ENCODE measurements at places on chromosomes 4 and X.

- DNase-seq, result no peak
Measured at GRCh38 chr4:29558789-29559188, 1161.4 kb upstream of the PCDH7 start.

GRCh38 chr4:103118166-103118565, 18.5 kb upstream of the BDH2 start:
- DNase-seq, result no peak

- DNase-seq, result no peak
Measured at GRCh38 chrX:153488231-153488914, 6.4 kb upstream of the BGN start.

GRCh38 chr4:186886759-186887158, 163.1 kb upstream of the FAT1 start:
- no peak for DNase-seq

DNA sequence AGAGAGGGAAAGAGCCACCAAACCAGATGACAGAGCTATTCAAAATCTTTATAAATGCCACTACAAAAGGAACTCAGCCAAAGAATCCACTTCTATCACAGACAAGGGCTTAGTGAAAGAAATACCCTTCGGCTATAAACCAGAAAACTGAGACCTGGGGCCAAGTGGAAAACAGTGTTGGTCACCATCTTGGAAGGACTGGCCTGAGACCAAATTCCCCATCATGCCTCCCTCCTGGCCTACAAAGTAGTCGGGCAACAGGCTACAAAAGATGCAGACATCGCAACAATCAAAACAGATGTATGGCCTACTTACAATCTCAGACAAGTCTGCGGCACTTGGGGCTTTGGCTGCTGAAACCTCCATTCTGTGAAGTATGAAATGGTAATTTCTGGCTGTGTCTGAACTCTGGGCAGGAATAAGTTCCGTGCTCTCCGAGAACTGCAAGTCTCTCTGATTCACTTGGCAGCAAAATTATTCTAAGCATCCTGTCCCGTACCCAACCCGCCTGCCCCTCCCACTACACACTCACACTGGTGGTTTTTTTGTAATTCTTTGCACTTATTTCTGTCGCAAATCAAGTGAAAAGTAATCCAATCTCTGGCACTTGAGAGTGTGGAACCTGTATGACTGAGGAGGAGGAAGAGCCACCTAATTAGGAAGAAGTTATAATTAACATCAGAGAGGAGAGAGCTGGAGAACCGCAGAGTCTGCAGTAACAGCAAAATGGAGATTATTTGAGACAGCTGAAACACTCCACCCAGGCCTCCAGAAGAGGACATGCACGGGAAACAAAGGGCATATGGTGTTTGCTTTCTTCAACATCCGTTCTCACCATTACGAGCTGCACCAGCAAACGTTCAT, 87.8 kb downstream of the SH3KBP1 start:
- no peak for DNase-seq

DNA sequence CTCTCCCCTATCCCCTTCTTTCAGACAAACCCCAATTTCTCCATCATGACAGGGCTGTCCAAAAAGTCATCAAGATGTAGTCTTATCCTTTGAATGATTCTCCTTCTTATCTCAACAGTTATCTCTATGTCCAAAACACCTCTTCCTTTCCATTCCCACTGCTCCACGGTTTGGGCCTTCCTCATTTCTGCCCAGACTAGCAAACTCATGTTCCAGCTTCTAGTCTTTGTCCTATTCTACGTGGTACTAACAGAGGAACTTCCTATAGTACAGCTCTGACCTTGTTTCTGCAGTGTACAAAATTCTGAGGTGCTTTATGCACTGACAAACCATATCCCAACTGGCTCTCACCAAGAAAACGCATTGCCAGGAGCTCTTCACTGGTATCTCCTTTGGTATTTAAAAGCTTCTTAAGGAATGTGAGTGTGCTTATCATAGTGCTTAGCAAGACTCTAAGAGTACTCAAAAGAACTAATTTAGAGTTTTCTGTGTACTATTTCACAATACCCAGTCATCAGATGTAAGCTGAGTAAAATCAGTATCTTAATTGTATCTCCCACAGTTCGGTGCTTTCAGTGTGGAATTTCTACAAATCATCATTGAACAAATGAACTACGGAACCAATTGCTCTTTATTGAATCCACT, 65.5 kb downstream of the MAML3 start:
- DNase-seq, result no peak

DNA sequence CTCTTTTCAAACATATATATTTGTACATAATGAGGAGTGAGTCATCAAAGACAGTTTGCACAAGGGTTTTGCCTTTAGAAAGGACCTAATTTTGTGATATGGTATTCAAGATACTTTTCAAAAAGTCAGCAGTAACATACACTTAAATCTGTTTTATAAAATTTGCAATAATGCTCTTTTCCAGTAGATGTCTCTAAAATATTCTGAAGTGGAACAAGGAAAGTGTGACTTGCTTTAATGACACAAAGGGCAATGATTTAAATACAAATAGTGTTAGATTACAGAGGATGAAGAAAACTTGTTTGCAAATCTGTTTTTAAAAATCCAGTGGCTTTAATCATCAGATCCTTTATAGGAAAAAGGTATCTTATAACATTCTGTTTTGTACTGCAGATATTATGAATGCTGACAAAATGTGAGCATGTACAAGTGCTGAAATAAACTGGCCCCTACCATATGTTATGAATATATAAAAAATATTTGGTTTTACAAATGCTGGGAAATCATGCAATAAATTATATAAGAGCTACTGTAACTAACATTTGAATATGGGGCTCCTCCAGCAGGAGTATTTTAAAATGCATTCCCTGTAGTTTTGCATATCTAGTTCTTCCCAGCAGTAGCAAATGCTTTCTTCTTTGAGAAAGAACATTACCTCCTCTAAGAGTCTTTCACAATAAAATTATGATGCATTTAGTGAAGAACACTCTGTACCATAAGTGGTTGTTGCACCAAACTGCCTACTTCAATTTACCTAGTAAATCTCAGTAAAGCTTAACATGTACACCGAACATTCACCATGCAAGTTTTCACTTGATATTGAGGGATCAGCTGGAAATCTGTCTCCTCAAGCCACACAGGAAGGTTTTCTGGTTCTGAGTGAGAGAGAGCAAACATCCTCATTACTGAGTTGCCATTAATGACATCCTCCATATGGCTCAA, 20.2 kb downstream of the MMRN1 start:
- no peak for DNase-seq

GRCh38 chrX:132612821-132613564, 124.2 kb upstream of the MBNL3 start:
- DNase-seq, result peak; percentile 14

GRCh38 chrX:116607776-116608175, 145.0 kb upstream of the CT83 start:
- no peak for DNase-seq

GRCh38 chr4:182492423-182492822, 249.2 kb downstream of the TENM3 start:
- no peak for DNase-seq

GRCh38 chr4:64784125-64784524, 374.9 kb upstream of the TECRL start:
- DNase-seq, result no peak

- peak; percentile 78 for DNase-seq
Measured at GRCh38 chrX:48911412-48912182, at the start of gene SLC35A2. TSS of gene SLC35A2 (minus strand) at chrX:48911646. CDS start at chrX:48911636, 10 bp downstream.

GRCh38 chr4:85747882-85748491, 273.0 kb downstream of the ARHGAP24 start:
- DNase-seq, result no peak

GRCh38 chr4:41678086-41678816, 70.3 kb downstream of the PHOX2B start:
- no peak for DNase-seq

- no peak for DNase-seq
Measured at GRCh38 chr4:57661517-57662090, 551.4 kb upstream of the IGFBP7 start.

Measured in stimulated activated CD4-positive, alpha-beta T cell treated with anti-CD3 and anti-CD28 coated beads, Interleukin-1b, Interleukin-23, amount 100 ng/mL, for 24 hours (primary cell).